Skeletal muscle cell (primary cell): ENCODE measurements at places on chromosomes 11 and 22.

DNA sequence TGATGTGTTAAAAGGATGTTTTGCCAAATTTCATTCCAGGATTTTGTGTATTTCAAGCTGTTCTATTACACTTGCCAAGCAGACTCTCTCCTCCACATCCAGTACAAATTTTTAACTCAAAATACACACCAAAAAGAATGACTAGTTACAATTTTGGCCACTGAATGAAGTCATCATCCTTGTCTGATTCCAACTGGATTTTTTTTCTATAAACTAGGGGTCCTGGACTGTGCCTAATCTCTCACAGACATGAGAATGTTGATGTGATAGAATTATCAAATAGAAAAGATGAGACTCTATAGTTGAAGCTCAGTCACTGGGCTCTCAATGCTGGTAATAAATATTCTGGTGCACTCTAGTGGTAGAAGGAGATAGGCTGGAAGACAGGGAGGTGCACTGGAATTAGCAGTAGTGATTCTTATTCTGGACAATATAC, 85.8 kb downstream of the FANCF start:
- no peak for DNase-seq

DNA sequence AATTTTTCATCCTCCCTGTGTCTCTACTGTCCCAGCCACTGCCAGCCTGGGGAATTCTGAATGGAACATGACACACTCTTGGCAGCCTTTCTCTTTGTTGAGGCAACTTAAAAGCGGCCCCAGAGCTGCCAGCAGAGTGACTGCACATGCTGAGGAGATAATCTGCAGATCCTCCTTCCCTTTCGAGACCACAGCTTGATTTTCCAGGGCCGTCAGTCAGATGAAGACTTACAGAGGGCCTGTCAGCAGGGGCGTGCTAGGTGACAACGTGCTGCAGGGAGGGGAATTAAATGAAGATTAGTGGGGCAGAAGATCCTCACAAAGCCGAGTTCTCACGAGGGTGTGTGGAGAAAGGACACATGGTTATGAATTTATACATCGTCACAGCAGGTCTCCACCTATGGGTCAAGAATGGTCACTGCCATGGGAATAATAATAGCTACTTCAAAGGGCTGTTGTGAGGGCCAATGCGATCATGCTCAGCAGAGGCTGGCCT, 193.5 kb upstream of the PITPNB start:
- DNase-seq = no peak

- no peak for DNase-seq
These were observed at the start of gene AP2A2 for GRCh38 chr11:925496-926301. Gene AP2A2 (plus strand): TSS chr11:925870. CDS start chr11:926022, 152 bp downstream.

GRCh38 chr11:4682623-4683419, 14.8 kb downstream of the OR51E2 start:
- DNase-seq = no peak

DNA sequence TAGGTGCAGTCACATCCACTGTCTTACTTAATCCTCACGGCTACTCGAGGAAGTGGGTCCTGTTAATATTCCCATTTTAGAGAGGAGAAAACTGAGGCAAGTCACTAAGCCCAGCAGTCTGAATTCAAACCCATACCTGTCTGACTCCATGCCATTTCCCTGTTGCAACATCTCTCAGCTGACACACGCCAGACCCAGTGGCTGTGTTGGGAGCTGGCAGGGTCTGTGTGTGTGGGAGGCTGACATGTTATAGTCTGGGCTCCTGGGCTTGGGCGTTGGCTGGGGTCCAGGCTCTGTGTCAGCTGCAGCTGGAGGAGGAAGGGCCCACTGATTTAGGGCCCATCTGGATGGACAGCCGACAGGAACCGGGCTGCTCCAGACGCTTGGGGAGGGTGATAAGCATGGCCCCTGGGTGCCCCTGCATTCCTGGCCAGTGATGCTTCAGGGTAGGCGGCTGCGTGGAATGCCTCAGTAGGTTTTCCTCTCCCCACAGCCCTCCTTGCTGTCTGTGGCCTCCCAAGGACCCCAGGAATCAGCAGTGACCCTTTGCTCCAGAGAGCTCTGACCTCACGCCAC, 562.5 kb downstream of the MN1 start:
- peak; percentile 97 for DNase-seq

DNA sequence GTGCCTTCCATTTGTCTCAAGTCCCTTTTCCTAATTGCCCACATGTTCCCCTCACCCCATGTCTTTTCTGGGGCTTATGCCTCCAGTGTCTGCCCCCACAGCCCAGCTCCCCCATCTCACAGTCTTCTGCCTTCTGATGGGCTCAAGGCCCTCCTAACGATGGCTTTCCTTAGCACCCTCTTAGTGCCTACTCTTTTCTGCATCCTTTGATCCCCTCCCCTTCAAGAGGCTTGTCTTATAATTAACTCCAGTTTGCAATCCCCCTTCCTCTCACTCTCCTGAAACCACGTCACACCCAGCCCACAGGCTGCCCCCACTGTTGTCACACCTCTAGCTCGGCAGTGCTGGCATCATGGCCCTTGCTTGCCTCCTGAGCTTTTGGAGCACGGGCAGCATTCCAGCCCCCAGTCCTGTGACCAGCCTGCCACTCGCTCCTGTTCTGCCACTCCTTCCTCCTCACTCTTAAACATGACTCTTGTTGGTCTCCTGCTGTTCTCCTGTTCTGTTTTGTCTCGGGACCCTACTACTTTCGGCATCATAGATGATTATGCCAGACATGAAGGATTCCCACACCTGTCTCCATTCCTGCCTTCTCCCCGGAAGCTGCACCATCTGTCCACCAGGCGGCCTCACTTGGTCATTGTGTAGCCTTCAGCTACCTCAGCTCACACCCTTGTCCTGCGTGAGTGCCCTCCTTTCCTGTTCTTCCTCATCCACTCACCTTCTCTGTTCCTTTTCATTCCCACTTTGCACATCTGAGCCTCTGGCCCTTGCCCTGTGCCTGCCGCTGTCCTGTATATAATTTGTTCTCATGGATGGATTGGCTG, 26.1 kb downstream of the UBE2L3 start:
- no peak for DNase-seq

GRCh38 chr11:15897211-15897960, 459.0 kb downstream of the SOX6 start:
- peak; percentile 11 for DNase-seq

DNA sequence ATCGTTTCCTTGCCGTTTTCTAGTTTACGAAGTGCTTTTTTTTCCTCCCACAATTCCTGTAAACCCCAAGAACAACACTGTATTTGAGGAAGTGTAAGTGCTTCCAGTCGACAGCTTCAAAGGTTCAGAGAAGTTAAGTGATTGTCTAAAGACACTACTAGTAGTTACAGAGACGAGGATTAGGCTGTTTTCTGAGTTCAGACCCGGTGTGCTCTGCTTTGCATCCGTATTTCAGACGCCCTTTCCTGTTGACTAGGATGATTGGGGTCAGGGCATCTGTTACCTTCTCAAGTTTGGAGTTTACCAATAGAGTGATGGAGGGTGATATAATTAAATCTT, 430 bp downstream of the CLP1 start:
- DNase-seq = no peak

GRCh38 chr22:38142606-38143005, 32.1 kb upstream of the BAIAP2L2 start:
- DNase-seq = no peak

DNA sequence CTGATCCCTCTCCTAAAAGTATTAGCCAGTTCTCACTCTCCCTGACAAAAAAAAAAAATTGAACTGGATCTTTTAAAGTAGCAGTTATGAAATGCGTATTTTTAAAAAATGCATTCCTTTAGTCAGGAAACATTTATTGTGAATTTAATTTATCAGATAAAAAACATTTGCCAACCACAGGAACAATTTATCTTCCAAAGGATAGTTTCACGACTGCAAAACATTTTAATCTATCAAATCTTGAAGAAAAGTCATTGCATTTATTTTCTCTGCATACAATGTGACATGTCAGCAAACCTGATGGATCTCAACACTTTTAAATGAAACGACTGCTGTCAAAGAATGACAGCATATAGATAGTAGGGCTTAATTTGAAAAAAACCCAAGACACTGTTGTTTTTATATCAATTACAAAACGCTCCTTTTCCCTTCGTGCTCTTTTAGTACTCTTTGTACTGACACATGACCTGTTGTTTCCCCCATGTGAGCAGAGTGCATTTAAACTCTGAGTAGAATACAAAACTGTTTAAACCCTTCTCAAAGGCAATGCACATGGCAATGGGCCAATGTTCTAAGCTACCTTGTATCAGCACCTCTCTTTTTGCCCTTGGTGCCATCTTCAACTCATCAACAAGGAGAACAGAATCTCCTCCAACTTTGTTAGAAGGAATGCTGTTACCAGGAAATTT, 107.0 kb downstream of the ATG16L2 start:
- DNase-seq = no peak

GRCh38 chr11:120573756-120574354, 62.3 kb downstream of the GRIK4 start:
- DNase-seq = no peak
